Nephron progenitor cell (in vitro differentiated cells): ENCODE measurements at places on chromosomes 4 and X.

DNA sequence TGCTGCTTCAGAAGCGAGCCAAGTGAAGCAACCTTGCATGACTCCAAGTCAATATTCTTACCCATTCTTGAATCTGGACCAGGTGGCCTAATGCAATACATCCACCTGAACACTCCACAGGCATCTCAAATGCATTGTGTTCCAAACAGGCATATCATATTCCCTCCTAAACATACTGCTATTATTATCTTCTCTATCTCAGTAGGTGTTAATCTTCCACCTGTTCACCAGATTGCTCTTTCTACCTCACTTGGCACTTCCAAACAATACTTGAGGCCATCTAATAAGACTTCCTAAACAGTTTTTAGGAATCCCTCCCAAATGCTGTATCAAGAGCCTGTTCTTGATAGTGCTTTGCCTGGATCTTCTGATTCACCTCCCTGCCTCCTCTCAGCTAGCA lies 90.7 kb downstream of the GPRIN3 start:
- no peak for DNase-seq

- DNase-seq: no peak
These were observed 11.4 kb upstream of the CFAP299 start for GRCh38 chr4:80324171-80324570.

GRCh38 chrX:39008549-39008948 lies 207.3 kb downstream of the MID1IP1 start:
- DNase-seq: no peak

DNA sequence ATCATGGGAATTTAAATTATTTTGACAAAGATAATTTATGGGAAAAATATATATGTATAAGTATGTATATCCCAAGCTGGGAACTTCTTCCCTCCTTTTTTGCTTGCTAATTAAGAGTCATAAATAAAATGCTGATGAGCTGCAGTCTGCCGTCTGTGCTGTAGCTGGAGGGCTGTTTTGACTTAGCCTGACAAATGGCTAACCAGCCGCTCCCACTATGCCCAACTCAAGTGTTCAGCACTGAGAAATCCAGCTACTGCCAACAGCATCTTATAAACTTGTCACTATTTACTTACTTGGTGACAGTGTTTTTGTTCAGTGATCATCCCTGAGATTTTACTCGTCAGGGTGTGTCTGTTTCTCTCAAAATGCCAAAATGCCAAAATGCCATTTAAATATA lies 171.2 kb upstream of the PGRMC2 start:
- DNase-seq: no peak

GRCh38 chrX:103467156-103467555 lies 52.1 kb downstream of the RAB40A start:
- DNase-seq: no peak

DNA sequence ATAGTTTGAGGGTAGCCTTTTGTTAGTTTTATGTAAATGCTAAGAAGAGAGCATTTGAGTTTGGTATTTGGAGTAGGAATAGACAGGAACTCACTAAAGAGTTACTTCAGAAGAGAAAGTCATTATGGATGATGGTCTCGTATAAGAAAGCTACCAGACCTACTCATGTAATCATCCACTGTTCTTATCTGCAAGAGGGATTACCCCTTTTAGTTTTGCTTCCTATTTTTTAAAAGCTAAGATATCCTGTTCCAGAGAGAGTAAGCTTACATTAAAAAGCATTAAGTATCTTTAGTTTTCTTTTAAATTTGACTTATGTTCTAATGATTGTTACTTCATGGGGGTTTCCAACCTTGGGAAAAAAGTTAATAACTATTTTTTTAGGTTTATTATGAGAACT lies 12.5 kb upstream of the ART3 start:
- DNase-seq: no peak

GRCh38 chrX:148610328-148610698 lies 109.9 kb downstream of the AFF2 start:
- no peak for DNase-seq

GRCh38 chrX:106437407-106437806 lies 174.4 kb upstream of the RADX start:
- DNase-seq: no peak

DNA sequence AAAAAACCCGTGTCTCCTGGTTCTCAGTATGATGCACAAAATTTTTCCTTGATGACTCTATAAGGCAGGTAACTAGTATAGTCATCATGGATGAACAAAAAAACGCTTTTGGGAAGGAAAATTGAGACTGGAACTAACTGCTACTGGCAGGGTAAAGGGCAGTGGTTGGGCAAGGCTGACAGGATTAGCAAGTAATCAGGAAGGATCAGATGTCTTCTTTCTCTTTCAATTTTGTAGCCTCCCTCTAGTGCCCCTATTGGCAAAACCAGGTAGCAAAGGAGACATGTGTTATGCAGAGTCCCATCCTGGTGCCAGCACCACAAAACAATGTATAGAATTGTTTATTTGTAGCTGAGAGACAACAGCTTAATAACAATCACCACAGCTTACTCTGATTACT lies 12.8 kb upstream of the SLITRK4 start:
- no peak for DNase-seq

DNA sequence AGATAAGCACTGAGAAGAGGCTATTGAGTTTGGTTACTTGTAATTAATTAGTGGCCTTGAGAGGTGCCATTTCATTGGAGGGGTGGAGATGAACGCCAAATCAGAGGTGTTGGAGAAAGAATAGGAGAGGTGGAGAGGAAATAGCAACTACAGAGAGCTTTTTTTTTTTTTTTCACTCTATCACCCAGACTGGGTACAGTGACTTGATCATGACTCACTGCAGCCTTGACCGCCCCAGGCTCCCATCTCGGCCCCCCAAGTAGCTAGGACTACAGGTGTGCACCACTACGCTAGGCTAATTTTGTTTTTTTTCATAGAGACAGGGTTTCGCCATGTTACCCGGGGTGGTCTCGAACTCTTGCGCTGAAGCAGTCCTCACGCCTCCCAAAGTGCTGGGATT lies 5.2 kb downstream of the NHS start:
- no peak for DNase-seq

DNA sequence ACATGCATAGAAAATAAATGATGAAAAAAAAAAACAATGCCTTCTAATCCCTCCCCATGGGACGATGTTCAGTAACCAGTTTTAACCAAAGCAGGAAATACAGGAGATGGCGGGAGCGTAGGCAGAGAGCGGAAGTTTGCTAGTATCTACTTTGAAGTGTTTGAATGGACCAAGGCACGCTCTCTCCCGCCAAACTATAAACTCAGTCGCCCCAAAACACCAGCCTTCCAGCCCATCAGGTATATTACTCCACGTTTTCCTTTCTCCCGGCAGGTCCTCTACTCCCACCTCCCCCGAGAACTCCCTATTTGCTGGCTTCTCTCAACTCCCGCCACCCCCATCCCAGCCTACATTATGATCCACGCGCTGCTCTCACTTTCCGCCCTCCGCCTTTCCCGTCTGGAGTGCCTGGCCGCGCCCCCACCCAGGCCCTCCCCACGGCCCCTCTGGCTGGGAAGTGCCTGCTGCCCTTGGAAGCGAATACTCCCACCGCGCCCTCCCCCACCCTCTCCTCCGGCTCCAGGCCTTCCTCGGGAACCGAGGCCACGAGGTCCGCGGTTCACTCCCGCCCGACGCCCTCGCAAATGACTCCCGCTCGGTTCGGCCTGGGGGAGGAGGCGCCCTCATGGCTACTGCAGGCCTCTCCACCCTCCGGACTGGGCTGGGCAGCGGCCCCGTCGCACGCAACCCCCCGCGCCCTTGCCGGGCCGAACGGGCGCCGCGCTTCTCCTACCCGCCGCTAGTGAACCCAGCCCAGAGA lies 723 bp downstream of the DHX15 start:
- DNase-seq: peak; percentile 72

DNA sequence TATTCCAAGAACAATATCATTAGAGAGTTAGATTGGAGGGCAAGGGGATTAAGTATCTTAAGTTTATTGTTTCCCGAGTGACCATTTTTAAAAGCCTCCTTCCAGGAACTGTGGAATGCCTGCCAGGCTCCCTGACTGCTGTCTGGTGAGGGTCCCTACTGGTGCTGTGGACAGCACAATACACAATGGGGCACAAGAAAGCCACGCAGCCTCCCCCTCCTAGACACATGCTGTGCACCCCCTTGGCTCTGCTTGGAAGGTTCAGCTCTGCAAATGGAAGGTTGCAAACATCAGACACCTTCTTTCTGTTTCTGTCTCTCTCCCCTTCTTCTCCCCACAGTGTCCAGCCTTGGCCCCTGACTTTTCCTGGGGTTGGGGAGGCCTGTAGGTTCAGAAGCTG lies 153.2 kb downstream of the SHROOM3 start:
- peak; percentile 27 for DNase-seq

DNA sequence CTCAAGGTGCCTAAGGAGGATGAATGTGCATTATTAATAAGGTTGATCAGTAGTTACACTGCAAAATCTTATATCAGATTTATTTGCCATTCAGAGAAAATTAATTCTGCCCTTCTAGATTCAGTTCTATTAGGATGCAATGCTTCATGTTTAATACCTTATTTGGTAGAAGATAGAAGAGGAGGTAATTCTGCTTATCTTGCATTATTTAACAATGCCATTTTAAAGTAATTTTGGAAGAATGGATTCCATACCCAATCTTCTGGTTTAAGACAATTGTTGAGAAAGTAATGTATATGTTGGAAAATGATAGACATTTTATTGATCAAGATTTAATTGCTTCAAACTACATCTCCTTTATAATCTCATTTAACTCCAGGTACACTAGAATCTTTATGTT lies 360.9 kb downstream of the ADGRL3 start:
- DNase-seq: no peak

DNA sequence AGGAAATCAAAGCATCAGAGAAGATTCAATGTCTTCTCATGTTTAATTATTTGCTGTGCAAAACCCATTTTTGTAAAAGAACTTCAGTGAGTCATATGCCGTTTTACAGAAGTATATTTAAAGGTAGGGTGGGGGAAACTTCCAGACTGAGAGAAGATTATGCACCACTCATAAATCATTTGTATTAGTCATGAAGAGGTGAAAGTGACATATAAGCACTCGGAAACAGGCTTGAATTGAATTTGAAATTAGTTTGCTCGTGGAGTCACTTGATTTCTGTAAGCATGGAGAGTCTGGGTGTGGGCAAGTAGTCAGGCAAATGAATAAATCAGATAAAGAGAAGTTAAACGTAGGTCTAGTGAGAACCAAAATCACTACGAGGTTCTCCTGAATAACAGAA lies 335.1 kb downstream of the ANK2 start:
- no peak for DNase-seq

DNA sequence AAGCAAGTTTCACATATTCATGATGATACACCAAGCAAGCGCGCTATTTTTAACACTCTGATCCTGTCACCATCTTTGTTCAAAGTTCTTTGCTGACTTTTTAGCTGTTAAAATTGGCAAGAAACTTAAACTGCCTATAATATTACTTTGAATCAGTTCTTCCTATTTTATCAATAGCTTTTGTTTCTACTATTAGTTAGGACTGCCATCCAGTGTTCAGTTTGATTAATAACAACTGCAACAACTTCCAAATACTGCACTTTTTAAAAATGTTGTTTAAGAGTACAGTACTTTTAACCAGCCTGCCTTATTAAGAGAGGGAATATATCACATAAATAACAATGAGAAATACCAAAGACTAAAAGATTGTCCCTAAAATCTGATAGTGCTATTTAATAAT lies 614.3 kb downstream of the FAM133A start:
- DNase-seq: no peak

DNA sequence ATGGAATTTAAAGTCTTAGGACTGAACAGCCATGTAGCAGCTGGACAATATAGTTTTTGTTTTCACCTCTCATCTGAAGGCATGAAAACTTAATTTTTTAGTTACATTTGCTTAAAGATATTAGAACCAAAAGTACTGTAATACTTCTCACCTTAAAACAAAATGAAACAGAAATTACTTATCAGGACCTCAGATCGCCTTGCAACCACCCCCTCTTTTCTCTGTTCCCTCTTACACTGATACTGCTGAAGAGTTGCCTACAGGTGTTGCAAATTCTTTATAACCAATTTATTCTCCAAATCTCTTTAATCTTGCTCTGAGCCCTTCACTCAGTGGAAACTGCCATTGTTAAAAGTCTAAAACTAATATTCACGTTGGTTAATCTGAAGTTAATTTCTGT lies 145.0 kb downstream of the SPCS3 start:
- DNase-seq: no peak

DNA sequence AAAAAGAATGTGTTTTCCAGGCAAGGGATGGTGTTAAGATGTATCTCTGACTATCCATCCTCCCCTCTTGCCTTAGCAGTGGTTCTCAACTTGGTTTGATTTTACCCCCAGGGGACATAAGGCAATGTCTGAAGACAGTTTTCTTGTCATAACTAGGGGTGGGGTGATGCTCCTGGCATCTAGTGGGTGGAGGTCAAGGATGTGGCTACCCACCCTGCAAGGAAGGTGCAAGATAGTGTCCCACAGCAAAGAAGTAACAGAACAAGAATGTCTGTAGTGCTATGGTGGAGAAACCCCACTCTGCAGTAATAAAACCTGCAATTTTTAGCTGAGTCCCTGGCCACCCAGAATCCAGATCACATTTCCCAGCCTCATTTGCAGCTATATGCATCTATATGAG lies 81.2 kb upstream of the TBL1X start:
- no peak for DNase-seq

DNA sequence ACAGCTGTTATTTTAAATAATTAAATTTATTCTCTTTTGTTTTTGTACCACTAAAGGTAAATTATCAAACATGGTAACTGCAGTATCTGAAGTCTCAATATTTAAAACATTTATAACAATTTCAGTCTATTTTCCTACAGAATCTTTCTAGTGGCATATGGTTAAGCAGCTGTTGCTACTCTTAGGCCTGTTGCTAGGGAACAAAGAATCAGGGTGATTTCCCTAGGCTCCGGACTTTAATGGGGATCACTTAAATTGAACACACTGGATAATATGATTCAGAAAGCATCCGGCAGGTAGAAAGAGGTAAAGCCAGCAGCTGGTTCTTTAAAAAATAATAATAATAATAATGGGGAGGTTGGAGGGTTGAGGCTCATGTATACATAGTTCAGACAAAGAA lies 17.6 kb downstream of the FBXO8 start:
- no peak for DNase-seq

DNA sequence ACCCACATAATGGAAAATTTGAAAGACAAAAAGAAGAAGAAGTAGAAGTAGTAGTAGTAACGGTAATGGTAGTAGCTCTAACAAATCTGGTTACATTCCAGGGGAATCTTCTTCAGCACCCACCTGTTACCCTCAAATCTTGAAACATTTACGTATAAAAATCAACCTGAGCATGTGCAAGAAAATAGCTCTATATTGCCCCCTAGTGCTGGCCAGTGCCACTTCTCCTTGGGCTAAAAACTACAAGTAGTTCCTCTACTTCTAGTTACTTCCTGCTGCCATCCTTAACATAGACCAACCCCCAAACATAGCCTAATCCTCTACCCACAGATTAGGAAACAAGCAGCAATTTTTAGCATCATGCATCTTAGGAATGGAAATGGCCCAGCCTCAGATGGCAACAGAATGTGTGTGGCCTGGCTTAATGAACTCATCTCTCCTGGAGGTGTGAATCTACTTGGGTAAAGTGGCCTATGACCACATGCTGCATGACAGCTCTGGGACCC lies 3.1 kb downstream of the PDGFC start:
- DNase-seq: peak; percentile 73
